ENCODE measurements at places on chromosomes 3 and 15.

DNA sequence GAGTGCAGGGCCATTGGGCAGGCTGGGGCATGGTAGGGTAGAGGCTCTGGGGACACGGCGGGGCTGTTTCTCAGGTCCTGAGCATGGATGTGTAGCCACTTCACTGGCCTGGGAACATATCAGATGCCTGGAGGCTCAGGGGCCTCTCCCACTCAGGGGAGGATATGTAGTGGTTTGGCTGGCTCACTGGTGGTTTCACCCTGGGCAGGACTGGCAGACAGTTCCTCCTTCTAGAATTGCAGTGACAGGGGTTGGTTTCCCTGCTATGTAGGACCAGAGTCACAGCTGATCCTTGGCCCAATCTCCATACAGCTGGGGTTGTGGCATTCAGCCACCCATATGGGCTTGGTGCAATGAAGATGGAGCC, 4.8 kb upstream of the ARHGAP31 start:
- no peak for DNase-seq

DNA sequence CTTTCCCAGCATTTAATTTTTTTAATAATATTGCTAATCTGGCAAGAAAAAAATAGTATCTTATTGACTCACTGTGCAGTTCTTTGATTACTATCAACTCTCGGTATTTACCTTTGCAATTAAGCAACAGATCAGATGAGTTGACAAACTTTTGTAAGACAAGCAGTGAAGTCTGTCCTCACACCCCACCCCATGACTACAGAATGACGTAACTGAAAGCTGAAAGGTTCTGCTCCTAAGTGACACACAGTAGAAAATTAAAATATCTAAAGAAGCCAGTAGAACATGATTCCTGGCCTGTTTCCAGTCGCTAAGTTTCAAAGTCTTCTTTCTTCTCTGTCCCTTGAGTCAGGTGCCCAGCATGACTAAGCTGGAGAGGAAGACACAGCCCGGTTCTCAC, 135.5 kb downstream of the STT3B start:
- DNase-seq = no peak

DNA sequence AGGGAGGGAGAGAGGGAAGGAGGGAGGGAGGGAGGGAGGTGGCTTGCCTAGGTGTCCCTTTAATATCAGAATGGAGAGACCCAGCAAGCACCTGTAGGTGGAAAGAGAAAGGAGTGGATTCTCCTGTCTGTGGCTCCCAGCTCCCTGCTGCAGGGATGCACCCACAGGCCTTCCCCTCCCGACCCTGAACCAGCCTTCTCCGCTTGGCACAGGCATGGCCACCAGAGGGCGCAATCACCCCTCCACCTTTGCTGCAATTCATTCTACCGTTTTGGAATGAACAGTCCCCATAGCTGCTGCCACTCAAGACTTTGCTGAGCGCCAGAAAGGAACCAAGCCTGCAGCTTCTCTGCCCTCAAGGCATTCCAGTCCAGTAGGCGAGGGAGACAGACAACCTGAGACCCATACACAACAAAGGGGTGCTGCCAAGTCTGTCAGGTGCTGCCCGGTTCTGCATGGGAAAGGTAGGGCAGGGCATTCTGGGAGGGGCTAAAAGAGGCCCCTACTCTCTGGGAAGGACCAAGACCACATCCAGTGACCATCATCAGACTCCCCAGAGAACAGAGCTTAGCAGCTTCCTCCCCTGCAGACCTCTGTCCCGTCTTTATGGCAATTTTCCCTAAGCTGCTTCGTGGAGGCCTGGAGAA, 4.9 kb downstream of the TLR9 start:
- DNase-seq = peak; percentile 24

GRCh38 chr3:151722856-151723255, 10.9 kb upstream of the AADACL2 start:
- no peak for DNase-seq

GRCh38 chr3:139811331-139811730, 123.7 kb upstream of the CLSTN2 start:
- DNase-seq = no peak

DNA sequence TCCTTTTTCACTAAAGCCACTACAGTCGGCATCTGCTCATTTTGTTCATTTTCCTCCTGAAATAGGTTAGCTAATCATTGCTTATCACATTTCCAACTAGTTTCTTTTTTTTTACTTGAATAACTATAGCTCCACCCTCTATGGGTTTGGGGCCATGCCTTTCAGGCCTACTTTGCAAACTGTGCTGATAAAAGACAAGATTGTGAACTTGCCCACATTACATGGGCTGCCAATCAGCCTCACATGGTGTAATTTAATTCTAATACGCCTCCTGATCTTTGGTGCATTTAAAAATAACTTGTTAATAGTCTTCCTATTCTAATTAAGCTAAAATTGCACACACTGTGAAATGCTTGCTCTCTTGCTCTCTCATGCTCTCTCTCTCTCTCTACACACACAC, 90.5 kb downstream of the TGFBR2 start:
- no peak for DNase-seq

GRCh38 chr3:111582120-111582474, 13.0 kb downstream of the ZBED2 start:
- DNase-seq = no peak

- no peak for DNase-seq
Measured at GRCh38 chr15:63203451-63204090, 14.2 kb downstream of the RAB8B start.
